MG63 (cell line): ENCODE measurements at places on chromosomes 3 and 15. TPM values are rescaled to one million over a fixed set of nuclear protein-coding genes. Genes with fewer than 3 reads are reported as not detected.

GRCh38 chr3:44885618-44886017, 11.2 kb downstream of the TGM4 start:
- DNase-seq, result peak; percentile 90

Gene KCNAB1
- total RNA-seq, result not detected in 2 replicates

Gene ATP13A4
- not detected in 2 replicates for total RNA-seq

- no peak for DNase-seq
Measured at GRCh38 chr15:40388941-40389823, 6.7 kb downstream of the KNSTRN start.

Gene CACNA2D3
- total RNA-seq, result 1.2 and 2.0 TPM in 2 replicates

DNA sequence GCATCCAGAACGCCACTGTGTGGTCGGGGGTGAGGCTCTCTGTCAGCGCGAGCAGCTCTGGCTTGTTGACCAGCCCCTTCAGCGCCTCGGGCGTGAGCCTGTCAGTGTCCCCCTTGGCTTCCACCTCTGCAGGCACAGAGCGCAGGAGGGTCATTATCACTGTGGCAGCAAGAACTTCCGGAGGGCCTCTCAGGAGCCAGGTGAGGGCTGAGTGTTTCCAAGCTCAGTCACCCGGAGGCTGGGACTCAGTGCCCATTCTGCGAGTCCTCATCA, 9.0 kb downstream of the ARPIN start:
- DNase-seq, result no peak

GRCh38 chr3:10226293-10226692, 22.0 kb upstream of the TATDN2 start:
- DNase-seq, result no peak

- DNase-seq, result no peak
Measured at GRCh38 chr3:54918516-54918915, 9.3 kb downstream of the LRTM1 start.

Gene SLC27A2
- 0.03 TPM in 1 of 2 replicates, not detected in the other for total RNA-seq

Gene GOLGA8J
- total RNA-seq, result 0.07 TPM in 1 of 2 replicates, not detected in the other

GRCh38 chr3:28328188-28329151, 20.1 kb upstream of the ZCWPW2 start:
- no peak for DNase-seq

- DNase-seq, result peak; percentile 33
Measured at GRCh38 chr15:100373120-100373896, 31.5 kb upstream of the ADAMTS17 start.

GRCh38 chr3:141413801-141414689, 45.7 kb downstream of the ZBTB38 start:
- no peak for DNase-seq

Gene AHSG
- not detected in 2 replicates for total RNA-seq

Gene RUVBL1
- total RNA-seq, result 207 and 236 TPM in 2 replicates

DNA sequence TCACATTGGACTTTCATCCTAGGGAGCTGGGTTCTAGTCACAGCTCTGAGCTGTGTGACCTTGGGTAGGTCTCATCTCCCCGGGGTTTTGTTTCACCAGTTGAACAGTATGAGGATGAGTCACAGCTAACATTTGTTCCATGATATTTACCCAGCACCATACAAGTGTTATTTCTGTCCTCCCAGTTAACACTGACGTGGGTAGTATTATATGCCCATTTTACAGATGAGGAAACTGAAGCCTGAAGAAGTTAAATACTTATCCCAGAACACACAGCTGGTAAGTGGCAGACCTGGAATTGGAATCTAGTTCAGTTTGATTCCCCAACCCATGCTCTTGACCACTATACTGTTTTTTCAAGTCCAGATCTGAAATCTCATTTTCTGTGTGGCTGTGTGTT, 908 bp upstream of the RARB start:
- DNase-seq, result no peak

GRCh38 chr3:130699765-130700164, 46.9 kb downstream of the PIK3R4 start:
- DNase-seq, result no peak

Gene ASB14
- total RNA-seq, result not detected in 2 replicates
